ENCODE measurements at places on chromosomes 5 and 9.

- DNase-seq, result no peak
These were observed 31.7 kb upstream of the SLC6A3 start for GRCh38 chr5:1476967-1477310.

DNA sequence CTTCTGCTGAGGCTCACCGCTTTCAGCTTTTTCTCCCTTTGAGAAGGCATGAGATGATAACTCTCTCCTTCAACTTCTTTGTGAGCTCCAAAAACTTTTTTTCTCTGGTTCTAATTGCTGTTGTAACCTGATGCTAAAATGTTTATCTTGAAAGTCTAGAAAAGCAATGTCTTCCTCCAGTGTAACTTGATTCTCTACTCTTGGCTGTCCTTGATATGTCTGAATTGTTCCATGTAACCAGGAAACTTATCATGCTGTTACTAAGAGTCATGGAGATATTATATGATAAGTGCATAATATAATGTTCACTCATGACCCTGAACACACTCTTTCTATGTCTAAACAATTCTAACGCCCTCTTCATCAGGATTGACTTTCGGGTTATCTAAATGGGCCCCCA, 128.0 kb upstream of the ABCA1 start:
- DNase-seq, result no peak

DNA sequence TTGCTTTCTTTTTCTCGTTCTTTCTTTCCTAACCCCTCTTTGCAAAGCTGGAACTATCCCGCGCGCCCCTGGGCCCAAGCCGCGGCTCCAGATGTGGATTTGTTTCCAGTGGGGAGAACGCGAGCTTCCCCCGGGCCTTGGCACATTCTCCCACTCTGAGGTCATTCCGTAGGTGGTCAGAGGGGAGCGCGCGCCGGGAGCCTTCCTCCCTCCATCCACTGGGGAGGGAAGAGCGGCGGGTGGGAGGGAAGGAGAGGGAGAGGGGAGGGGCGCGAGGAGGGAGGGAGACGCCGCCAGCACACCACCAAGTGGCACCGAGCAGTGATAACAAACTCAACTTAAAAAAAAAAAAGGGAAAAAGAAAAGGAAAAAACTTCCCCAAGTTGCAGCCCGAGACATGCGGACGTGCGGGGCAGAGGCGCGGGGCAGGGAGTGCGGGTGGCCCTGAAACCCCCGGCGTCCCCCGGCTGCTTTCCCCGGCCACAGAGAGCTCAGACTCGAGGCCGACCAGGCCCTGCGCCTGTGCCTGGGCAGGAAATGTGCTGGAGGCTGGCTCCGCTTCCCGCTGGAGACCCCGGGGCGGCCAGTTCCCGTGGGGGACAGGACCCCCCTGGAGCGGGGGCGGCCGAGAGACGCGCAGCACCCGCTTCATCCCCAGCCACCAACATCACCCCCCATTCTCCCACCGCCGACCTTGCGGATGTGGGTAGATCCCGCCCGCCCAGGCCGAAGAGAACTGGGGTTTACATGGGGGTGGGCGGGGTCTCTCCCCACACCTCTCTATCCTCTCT, 3.1 kb downstream of the IER5L start:
- DNase-seq, result peak; percentile 92

DNA sequence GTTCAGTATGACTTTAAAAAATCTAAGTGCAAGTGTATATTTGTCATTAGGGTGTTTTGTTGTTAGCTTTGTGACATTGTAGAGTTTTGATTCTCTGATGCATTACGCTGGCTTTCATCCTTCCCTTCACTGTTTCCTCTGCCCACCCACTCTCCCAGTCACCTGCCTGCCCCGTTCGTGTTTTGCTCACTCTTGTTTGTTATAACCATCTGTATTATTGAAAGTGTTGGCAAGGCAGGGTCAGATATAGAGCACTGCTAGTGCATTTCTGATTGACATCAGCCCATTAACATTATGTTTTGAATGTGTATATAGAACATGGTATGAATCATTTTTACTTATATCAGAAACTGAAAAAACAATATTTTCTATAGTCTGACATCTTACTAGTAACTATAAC, 27.3 kb downstream of the SCGB3A1 start:
- DNase-seq, result no peak

DNA sequence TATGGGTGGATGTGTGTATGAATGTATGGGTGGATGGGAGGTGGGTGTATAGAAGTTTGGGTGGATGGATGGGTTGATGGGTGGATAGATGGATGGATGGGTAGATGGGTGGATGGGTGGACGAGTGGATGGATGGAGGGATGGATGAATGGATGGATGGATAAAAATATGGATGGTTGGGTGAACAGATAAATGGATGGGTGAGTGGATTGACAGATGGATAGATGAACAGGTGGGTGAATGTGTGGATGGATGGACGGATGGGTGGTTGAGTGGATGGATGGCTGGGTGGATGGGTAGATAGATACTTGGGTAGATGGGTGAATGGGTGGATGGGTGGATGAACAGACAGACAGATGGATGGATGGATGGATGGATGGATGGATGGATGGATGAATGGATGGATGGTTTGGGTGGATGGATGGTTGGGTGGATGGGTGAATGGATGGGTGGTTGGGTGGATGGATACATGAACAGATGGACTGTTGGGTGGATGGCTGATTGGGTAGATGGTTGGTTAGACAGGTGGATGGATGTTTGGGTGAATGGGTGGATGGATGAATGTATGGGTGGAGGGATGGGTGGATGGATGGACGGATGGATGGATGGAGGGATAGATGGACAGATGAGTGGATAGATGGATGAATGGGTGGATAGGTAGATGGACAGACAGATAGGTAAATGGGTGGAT, 166.8 kb downstream of the IRX2 start:
- no peak for DNase-seq

GRCh38 chr5:172567843-172568242, 73.2 kb upstream of the NEURL1B start:
- DNase-seq, result no peak

DNA sequence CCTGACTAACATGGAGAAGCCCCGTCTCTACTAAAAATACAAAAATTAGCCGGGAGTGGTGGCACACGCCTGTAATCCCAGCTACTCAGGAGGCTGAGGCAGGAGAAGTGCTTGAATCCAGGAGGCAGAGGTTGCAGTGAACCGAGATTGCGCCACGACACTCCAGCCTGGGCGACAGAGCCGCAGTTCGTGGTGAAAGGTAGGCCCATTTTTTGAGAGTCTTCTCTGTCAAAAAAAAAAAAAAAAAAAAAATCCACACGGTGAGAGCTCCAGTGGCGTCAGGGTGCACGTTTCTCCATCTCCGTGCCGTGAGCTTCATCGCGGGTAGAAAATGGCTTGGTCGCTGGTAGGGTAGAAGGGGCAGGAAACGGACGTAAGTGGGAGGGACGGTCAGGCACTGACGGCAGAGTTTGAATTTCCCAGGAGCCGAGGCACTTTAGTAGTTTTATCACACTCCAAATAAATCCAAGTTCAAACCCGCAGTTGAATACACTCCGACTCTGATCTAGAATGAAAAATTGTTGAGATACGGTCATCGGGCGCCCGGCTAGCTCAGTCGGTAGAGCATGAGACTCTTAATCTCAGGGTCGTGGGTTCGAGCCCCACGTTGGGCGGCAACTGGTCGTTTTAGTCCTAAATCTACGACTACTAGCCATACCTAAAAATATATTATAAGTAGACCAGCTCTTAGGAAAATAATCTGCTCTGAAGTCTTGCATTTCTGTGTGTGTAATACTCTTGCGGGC, 2.4 kb upstream of the TRIM7 start:
- DNase-seq, result no peak

- DNase-seq, result no peak
These were observed 94.6 kb downstream of the ALDH1A1 start for GRCh38 chr9:72858089-72858912.

DNA sequence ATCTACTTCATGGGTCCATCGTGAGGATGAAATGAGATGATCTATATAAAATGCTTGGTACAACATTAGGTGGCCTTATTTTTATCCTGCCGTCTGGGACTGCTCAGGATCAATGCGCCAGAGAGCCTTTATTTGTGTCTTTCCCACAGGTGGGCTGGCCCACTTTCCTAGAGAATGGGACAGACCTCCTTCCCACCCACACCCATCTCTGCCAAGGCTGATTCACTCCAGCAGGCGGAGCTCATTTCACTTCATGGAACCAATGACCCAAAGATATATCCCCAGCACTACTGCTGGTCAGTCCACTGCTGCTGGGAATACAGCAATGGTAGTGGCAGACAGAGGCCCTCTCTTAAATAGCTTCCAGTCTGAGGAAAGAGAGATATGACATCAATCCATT, 35.7 kb downstream of the TGFBI start:
- peak; percentile 40 for DNase-seq

GRCh38 chr5:136518814-136519213, 153.5 kb upstream of the TRPC7 start:
- no peak for DNase-seq

DNA sequence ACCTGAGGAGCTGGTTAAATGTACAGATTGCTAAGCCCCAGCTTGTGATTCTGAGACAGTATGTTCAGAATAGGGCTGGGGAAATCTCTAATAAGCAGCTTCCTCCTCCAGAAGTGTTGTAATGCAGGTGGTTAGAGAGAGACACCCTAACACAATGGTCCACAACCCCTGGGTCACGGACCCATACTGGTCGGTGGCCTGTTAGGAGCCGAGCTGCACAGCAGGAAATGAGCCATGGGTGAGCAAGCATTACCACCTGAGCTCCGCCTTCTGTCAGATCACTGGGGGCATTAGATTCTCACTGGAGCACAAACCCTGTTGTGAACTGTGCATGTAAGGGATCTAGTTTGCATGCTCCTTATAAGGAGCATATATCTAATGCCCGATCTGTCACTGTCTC, 61.8 kb downstream of the SLC36A1 start:
- no peak for DNase-seq

DNA sequence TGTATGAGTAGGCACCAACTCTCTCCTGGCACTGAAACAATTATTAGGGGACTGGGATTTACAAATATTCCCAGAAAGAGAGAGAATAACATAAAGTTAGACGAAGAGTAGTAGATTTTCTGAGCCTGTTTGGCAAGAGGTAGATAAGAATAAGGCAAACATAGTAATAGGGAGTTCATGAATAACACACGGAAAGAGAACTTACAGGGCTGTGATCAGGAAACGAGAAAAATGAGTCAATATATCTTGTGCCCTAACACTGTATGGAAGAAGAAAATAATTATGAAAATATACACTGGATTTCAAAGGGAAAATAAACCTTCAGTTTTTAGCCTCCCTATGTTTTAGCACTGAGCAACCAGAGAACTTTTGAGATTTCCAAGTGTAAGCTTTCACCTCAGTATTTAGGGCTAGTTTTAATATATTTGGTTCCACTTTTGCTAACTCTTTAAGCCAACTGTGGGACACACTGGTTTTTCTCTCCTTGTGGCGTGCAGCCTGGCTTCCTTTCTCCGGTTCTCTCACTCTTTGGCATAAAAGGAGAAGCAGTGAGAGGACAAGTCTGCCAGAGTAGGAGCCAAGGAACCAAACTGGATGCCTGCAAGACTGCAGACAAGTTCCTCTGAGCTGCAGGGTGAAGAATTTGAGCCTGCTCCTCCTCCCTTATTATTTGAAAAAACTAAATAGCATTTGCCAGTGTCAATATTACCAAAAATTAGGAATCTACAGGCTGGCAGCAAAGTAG, 6.6 kb upstream of the KCNN2 start:
- DNase-seq, result no peak

- no peak for DNase-seq
These were observed 1.1 kb upstream of the PDCD6 start for GRCh38 chr5:270340-270739.

- no peak for DNase-seq
These were observed 26.2 kb upstream of the HSD17B4 start for GRCh38 chr5:119426057-119426456.

- no peak for DNase-seq
These were observed 214.1 kb upstream of the TLE4 start for GRCh38 chr9:79357616-79358015.

DNA sequence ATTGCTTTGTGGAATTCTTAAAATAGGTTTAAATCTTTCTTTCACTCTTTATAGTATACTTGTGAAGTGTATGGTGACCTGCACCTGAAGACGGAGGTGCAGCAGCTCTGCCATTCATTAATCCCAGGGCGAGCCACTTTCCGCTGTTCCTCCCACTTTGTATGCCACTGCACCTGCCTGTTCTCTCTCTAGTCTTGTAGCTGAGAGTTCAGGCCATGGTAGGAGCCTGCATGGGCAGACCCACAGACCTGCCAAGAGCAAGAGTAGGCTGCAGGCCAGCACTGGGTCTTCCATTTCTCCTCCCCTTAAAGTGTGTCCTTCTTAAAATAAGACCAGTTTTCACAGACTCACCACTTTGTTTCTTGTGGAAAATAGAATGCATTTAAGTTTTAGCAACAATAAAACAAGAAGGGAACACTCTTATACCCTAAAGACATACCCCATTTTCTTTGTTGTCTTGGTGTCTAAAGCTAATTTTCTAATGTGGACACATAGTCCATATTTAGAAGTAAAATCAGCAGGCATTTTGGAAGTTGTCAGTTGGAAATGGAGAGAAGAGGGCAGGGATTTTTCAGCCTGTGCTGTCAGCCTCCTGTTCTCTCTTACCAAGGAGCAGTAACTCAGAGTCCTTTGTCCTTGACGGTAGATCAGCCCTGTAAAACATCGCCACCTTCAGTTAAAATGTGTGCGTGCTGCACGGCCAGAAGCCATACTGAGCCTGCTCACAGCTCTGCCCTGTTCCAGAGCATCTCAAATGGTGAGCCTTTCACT, 103.2 kb downstream of the SNCAIP start:
- no peak for DNase-seq

- no peak for DNase-seq
These were observed 120.2 kb downstream of the SEMA6A start for GRCh38 chr5:116454417-116454927.

- no peak for DNase-seq
These were observed 112.2 kb upstream of the SHB start for GRCh38 chr9:38181232-38181631.

DNA sequence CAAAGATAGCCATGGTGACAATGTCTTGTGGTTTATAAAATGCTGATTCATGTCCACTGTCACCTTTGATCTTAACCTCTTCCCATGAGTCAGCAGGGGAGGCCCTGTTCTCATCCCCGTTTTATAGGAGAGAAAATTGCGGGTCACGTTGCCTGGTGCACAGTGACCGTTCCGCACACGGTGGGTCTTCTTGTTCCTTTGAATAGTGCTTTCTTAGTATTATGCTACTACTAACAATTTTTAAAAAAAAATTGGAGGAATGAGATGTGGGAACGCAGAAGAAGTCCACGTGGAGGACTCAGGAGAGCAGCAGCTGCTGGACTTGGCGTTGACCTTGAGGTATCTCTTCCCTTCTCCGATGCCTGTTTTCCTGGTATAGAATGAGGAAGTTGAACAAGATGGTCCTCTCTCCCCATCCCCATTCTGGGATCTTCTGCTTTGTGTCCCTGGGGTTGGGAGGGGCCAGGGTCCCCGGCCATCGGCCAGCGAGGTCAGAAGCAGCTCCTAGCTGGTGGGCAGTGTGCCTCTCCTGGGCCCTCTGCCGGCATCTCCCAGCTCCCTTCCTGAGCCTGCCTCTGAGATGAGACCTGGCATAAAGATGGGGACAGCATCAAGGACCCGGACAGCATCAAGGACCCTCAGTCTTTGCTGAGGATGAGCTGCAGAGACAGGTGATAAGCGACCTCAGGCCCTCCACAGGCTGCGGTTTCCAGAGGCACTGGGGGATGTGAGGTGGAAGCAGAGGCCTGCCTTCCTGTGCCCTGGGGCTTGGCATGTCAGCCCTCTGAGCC, 143.9 kb downstream of the C9orf50 start:
- no peak for DNase-seq
